ENCODE measurements at places on chromosomes 16 and 17.

DNA sequence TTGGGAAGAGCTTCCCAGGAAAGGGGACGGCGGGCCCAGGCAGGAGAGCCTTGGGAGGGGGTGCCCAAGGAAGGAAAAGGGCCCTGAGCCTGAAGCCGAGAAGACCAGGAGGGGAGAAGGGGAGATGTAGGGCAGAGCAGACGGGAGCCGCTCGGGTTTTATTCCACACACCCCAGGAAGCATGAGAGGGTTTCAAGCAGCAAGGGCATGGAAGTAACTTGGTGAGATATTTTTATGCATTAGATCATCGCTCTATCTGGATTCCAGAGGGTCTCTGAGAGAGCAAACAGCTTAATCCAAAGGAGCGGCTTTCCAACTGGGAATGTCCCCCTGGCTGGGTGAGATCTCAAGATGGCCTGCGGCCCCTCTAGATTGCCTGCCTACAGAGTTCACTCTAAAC is 171.0 kb downstream of the IRX3 start:
- H3K4me1 ChIP-seq = no peaks in the 10 kb centered on the region
- H3K27me3 ChIP-seq = no peaks in the 10 kb centered on the region
- no peak for DNase-seq

- no peaks in the 10 kb centered on the region for H3K27me3 ChIP-seq
- no peaks in the 10 kb centered on the region for H3K4me1 ChIP-seq
- no peak overlapping the region for H3K4me3 ChIP-seq
- no peak for DNase-seq
- no peaks in the 10 kb centered on the region for H3K36me3 ChIP-seq
Measured at GRCh38 chr17:33302394-33302793, 9.3 kb upstream of the ASIC2 start.

GRCh38 chr16:23801378-23801777 is 34.4 kb upstream of the PRKCB start:
- H3K27me3 ChIP-seq = no peaks in the 10 kb centered on the region
- H3K36me3 ChIP-seq = no peaks in the 10 kb centered on the region
- peak; percentile 82 for DNase-seq
- H3K27ac ChIP-seq = no peak overlapping the region
- peaks cover 10% of the 10 kb centered on the region for H3K4me1 ChIP-seq
- no peak overlapping the region for H3K4me3 ChIP-seq

DNA sequence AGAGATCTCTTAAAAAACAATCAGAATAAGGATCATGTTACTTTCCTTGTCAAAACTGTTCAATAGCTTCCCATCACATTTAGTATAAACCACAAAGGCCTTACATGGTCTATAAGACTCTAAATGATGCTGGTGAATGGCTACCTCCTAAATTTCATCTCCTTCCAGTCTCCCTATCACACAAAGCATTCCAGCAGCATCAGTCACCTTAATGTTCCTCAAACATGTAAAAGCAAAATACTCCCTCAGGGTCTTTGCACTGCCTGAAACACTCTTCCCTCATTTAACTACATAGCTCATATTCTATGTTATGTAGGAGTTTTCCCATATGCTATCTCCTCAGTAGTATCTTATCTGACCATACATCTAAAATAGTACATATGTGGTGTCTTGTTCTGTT is 53.5 kb upstream of the INTS2 start:
- no peaks in the 10 kb centered on the region for H3K4me1 ChIP-seq
- H3K27me3 ChIP-seq = no peaks in the 10 kb centered on the region
- DNase-seq = no peak
- no peak overlapping the region for H3K27ac ChIP-seq

- peak; percentile 49 for DNase-seq
- no peaks in the 10 kb centered on the region for H3K27me3 ChIP-seq
- H3K27ac ChIP-seq = peak overlapping the region; percentile 92
- H3K4me1 ChIP-seq = peaks cover 33% of the 10 kb centered on the region
- peak overlapping the region; percentile 81 for H3K4me3 ChIP-seq
Measured at GRCh38 chr16:30095166-30096078, 591 bp downstream of the YPEL3 start.

DNA sequence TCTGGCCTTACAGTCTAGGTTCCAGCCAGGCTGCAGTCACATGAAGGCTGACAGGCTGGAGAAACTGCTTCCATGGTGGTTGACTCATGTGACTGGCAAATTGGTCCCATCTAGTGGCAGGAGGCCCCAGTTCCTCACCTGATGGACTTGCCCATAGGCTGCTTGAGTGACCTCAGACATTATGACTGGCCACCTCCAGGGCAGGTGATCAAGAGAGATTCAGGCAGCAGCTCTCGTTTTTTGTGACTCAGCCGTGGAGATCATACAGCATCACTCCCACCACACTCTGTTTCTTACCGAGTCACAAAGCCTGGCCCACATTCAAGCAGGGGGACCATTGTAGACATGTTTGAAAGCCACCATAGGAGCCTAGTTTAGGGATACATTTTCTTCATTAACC is 34.5 kb downstream of the SIAH1 start:
- DNase-seq = no peak
- no peak overlapping the region for H3K4me3 ChIP-seq
- H3K4me1 ChIP-seq = no peaks in the 10 kb centered on the region
- no peaks in the 10 kb centered on the region for H3K27me3 ChIP-seq

DNA sequence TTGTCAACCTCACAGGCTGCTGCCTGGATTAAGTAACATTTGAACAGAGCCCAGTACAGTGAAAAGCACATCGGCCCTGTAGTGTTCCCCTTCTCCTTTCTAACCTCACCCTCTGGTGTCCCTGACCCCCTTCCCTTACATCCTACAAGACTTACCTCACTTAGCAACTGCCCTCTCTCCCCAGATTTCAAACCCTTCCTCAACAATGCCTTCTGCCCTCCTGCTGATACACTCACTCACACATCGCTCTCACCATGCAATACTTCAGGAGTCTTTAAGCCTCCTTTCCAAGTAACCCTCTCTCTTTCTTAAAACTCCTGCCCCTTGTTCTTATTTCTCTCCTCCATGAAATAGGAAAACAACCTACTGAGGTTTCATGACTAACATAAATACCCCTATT is 17.8 kb downstream of the ZZEF1 start:
- no peaks in the 10 kb centered on the region for H3K27me3 ChIP-seq
- H3K27ac ChIP-seq = no peak overlapping the region
- peaks cover 9% of the 10 kb centered on the region for H3K36me3 ChIP-seq
- DNase-seq = no peak
- no peak overlapping the region for H3K4me3 ChIP-seq

- H3K27ac ChIP-seq = no peak within 1 kb of the TSS
- H3K4me3 ChIP-seq = no peak within 1 kb of the TSS
- H3K27me3 ChIP-seq = no peaks in the 10 kb centered on the region
- no peaks in the 10 kb centered on the region for H3K36me3 ChIP-seq
- no peak for DNase-seq
Measured at GRCh38 chr17:19410875-19411620, at the start of gene RNF112. Gene RNF112, plus strand, starts transcription at chr17:19411232. Its CDS starts 177 bp downstream, at chr17:19411409.

DNA sequence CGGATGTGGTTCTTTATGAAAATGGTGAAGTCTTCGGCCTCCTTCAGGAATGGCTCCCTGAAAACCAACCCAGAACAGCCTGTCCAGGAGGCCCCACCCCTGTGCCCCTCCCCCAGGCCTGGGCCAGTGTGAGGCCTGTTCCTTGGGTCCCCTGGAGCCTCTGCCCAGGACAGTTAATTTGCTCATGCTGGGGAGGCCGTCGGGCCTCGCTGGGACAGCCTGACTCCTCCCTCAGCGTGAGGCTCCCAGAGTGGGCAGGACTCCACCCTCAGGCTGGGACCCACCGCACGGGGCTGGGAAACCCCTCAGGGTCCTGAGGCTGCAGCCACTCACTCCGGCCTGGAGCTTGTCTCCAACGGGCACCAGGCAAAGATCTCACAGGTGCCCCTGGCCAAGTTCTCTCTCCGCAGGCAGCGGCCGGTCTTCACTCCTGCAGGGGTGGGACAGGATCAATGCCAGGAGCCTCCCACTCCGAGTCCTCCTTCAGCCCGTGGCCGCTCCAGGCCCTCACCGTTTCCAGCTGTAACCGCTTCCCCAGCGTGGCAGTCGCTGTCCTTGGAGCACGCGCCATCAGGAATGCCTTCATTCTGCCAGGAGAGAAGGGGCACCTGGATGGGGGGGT is 5.8 kb downstream of the P2RX5 start:
- no peaks in the 10 kb centered on the region for H3K27me3 ChIP-seq
- no peak for DNase-seq
- no peak overlapping the region for H3K4me3 ChIP-seq
- H3K27ac ChIP-seq = no peak overlapping the region
- peaks cover 55% of the 10 kb centered on the region for H3K4me1 ChIP-seq

GRCh38 chr16:81531419-81531821 is 86.8 kb downstream of the CMIP start:
- H3K27me3 ChIP-seq = no peaks in the 10 kb centered on the region
- no peak for DNase-seq
- H3K4me1 ChIP-seq = peaks cover 3% of the 10 kb centered on the region
- no peak overlapping the region for H3K27ac ChIP-seq
- H3K36me3 ChIP-seq = no peaks in the 10 kb centered on the region

GRCh38 chr16:88702371-88703210 is 3.6 kb downstream of the RNF166 start:
- peak overlapping the region; percentile 38 for H3K4me3 ChIP-seq
- H3K4me1 ChIP-seq = peaks cover 69% of the 10 kb centered on the region
- H3K36me3 ChIP-seq = no peaks in the 10 kb centered on the region
- DNase-seq = peak; percentile 44

GRCh38 chr17:75036643-75037268 is 10.0 kb downstream of the ATP5PD start:
- H3K27me3 ChIP-seq = no peaks in the 10 kb centered on the region
- no peak for DNase-seq
- H3K4me1 ChIP-seq = peaks cover 15% of the 10 kb centered on the region
- H3K4me3 ChIP-seq = no peak overlapping the region
- H3K36me3 ChIP-seq = peaks cover 6% of the 10 kb centered on the region

DNA sequence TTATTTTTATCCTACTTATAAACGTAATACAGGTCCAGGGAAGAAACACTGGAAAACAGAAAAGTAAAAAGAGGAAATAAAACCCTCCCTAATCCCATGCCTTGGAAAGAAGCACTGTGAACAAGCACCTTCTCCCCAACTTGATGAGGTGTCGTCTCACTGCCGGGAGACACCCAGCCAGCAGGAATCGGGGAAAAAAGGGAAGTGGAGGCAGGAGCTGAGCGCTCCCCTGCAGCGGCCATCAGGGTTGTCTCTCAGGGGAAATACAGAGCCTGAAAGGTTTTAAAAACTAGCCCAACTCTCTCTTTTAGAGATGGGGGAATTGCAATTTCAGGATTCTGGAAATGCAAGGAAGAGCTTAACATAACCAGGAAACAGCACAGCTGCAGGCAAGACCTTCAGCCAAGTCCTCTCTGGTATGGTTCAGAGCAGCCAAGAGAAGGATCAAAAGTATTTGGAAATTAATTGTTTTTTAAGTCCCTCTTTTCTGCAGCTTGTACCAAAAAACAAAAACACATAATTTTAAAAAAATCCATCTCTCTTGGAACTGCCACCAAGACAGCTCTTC is 96.3 kb upstream of the RCVRN start:
- no peak for DNase-seq
- no peak overlapping the region for H3K27ac ChIP-seq
- H3K4me1 ChIP-seq = no peaks in the 10 kb centered on the region

GRCh38 chr16:79599837-79600637 is 500 bp downstream of the MAF start:
- H3K27me3 ChIP-seq = no peaks in the 10 kb centered on the region
- peaks cover 30% of the 10 kb centered on the region for H3K4me1 ChIP-seq
- DNase-seq = peak; percentile 72
- H3K27ac ChIP-seq = no peak overlapping the region

DNA sequence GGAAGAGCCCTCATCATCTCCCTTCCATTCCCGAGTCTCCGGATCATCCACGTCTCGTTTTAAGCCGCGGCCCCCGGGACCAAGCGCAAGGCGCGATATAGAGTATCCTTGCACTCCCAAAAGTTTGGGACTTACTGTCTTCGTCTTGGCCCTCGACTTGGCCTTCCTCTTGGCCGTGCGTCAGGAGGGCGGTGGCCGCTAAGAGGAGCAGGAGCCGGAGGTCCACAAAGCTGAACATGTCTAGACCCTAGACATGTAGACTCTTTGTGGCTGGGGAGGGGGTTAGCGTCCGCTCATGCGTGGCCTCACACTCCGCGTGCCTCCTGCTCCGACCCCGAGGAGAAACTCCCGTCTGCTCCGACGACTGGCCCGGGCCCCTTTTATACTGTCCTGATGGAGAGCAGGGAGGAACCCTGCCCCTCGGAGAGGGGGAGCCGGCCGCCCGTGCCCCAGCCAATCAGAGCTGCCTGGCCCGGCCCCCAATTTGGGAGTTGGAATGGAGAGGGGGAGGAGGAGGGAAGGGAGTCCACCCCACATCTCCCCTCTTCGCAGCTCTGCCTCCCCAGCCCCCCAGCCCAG is at the start of gene COL1A1:
TSS of gene COL1A1 (minus strand) at position 356 of the 579 bp plus-strand sequence. CDS start at position 238, 118 bp downstream.
- DNase-seq = no peak
- no peak within 1 kb of the TSS for H3K27ac ChIP-seq
- H3K4me1 ChIP-seq = peaks cover 18% of the 10 kb centered on the region
- no peaks in the 10 kb centered on the region for H3K27me3 ChIP-seq
- H3K4me3 ChIP-seq = peak within 1 kb of the TSS; percentile 58
- H3K36me3 ChIP-seq = no peaks in the 10 kb centered on the region

DNA sequence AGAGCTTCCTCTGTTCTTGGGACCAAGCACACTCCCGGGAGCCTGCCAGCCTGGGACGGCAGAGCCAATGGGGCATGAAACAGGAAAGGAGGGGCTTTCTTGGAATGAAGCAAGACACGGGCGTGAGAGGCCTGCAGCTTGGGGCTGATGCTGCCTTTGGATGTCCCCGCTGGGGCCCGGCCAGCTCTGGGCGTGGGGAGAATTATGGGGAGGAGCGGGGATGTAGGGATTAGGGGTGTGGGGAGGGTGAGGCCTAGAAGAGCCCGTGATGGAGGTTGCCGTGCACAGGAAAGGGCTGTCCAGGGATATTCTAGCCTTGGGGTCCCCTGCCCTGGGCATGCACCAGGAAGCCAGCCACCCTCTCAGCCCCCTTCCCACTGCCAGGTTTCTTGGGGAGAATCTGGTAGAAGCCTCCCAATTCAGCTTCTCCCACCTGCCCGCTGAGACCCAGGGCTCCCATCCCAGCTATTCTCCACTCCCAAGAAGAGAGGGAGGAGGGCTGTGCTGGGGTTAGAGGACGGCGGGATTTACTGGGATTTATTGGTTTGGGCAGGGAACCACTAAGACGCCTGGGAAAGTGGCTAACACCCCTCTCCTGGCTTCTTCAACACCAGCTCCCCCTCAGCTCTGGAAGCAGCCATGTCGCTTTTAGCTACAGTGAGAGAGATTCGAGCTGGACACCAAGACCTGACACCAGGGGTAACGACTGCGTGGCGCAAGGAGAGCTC is 20.0 kb upstream of the NXPH3 start:
- no peak overlapping the region for H3K27ac ChIP-seq
- no peak overlapping the region for H3K4me3 ChIP-seq
- DNase-seq = no peak

Data from B cell (primary cell).